ENCODE measurements at places on chromosomes 2 and 18.

GRCh38 chr2:152200101-152200500 lies 24.5 kb upstream of the STAM2 start:
- DNase-seq = no peak

DNA sequence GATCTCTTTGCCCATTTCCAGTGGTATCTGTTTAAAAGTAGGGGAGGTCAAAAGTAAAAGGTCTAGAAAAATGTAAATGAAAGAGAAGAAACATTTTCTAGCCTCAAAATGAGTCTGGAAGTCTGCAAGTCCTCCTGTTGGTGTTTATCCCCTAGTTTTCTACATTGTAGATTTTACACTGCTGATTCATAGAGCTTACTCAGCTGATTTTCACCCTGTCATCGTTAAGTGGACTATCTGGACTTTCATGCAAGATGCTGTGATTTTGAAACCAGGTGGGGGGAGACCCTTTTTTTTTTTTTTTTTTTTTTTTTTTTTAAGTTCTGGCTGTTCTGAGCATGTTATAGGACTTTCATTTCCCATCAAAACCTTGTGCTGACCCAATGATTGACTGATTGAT lies 10.3 kb downstream of the HOXD3 start:
- no peak for DNase-seq

DNA sequence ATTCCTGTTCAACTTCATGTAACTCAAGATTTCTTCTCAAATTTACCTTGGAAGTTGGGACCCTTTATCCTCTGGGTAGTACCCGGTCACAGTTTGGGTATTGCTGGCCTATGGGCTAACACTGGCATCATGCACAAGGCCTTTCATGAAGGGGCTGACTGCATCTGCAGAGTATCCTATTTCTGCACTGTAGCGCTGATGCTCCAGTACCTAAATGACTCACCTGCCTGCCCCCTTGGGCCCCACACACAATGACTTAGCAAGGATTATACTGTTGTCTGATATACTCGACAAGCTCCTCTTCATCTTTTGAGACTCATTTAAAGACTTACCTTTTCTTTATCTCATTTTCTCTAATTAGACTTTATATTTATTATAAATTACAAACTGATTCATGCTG lies 39.9 kb downstream of the DNAH6 start:
- DNase-seq = no peak

GRCh38 chr2:135997380-135997779 lies 12.0 kb upstream of the DARS1 start:
- peak; percentile 46 for DNase-seq

DNA sequence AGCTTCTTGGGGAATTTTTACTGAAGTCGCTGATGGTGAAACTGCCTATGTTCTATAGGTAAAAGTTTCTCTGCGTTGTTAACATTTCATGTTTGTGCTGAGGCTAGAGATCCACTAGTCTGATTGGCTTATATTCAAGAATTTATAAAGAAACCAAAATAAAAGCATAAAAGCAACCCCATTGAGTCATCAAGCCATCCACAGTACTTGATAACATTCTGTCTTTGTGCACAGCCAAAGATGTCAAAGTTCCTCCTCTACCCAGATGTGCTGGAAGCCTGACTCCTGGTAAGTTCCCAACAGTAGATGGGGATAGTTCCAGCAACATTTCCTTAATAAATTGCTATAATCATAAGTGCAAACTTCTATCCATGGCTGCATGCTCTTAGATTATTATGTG lies 107.8 kb downstream of the TANC1 start:
- DNase-seq = no peak

DNA sequence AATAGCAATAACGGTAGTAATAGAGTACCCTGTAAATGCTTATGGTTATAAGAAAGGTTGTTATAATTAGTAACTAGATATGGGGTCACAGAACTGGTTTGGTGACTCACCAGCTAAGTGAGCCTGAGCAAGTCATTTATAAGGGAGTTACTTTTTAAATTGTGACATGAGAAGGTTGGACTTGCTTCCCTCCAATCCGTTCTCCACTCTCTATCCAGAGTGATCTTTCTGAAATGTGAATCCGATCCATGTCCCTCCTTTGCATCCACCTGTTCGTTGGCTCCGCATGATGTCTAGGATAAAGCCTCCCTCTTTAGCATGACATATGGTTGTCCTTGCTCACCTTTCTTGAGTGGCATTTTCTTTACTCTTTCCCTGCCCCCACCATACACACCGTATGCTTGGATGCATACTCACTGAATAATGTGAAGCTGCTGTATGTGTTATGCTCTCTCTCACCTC lies 83.1 kb downstream of the CDC42EP3 start:
- DNase-seq = no peak

- no peak for DNase-seq
Measured at GRCh38 chr2:145159676-145160075, 639.8 kb upstream of the ZEB2 start.

DNA sequence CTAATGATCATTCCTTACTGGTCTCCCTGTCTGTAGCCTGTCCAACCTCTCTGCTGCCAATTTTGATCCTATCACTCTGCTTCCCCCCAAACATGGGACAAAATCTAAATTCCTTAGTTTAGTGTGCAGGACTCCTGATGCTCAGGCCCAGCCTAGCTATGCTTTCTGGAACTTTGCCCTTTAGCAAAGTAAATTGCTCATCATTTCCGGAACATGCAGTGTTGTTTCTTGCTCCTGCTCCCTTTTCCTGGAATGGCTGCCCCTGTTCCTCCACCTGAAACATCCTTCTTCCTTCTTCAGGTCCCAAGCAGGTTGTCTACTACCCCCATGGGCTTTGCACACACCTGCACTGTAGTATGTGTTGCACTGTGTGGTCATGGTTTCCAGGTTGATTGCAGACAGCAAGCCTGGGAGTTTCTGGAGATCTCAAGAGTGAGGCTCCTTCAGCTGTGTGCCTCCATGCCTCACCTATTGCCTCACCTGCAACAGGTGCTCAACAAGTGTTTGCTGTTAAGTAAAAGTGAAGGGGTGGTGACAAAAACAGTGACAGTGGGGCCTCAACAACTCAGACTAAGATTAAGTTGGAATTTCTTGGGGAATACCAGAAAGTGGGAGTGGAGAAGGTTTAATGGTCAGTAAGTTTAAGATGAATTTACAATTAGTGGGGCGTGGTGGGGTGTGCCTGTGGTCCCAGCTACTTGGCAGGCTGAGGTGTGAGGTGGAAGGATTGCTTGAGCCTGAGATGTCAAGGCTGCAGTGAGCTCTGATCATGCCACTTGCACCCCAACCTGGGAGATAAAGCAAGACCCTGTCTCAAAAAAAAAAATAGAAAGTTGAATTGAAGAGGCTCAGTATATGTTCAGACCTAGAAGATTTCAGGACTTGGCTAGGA lies 120.0 kb downstream of the DNAH6 start:
- no peak for DNase-seq

GRCh38 chr2:75482398-75482797 lies 78.3 kb downstream of the EVA1A start:
- no peak for DNase-seq

DNA sequence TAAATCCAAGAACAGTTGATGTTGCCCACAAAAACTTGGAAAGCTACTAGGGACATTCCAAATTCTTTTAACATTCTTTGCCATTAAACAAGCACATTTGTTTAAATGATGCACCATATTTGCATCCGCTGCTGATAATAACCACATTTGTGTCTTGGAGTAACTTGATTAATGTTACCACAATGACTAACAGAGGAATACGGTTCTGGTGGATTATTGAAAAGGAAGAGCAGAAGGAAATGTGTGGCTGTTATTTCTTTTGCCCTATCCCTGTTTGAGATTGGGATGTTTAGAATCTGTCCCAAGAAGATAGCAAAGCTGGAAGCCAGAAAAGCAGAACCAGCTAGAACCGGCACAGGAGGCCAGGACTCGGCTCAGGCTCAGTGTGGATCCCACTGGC lies 39.2 kb upstream of the RASGRP3 start:
- no peak for DNase-seq

- peak; percentile 64 for DNase-seq
Measured at GRCh38 chr2:96267159-96267971, 1.3 kb downstream of the CIAO1 start.

GRCh38 chr18:64384101-64384500 lies 235.2 kb upstream of the LINC00305 start:
- DNase-seq = no peak

DNA sequence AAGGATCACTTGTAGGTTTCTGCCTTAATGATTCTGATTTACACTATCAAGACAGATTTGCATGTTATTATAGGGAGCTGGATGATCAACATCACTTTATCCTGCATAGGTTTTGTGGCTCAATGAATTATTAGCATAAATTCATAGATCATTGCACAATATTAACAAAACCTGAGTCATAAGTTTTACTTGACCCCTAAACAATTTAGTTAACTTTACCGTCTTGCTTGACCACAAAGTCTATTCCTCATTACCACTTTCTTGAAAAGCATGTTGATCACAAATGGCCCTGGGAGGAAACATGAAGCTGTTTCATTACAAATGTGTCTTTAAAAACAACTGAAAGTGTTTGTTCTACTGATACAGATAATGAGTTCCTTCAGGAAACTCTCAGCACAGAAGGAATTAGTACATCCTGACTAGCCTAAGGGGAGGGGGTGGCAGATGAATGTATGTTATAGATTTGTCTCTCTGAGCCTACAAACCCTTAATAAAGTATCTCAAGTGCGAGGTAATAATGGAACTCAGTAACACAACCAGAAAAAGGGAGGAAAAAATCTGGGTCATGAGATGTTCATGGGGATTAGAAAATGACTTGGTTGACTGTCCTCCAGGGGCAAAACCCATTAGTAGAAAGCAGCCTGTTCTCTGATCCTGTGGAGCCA lies 303.4 kb downstream of the PIK3C3 start:
- no peak for DNase-seq

GRCh38 chr2:112692495-112692911 lies 28.3 kb upstream of the NT5DC4 start:
- DNase-seq = peak; percentile 68

GRCh38 chr2:21727101-21727500 lies 603.3 kb downstream of the TDRD15 start:
- DNase-seq = no peak

GRCh38 chr2:211328126-211328525 lies 771.7 kb downstream of the CPS1 start:
- DNase-seq = no peak

DNA sequence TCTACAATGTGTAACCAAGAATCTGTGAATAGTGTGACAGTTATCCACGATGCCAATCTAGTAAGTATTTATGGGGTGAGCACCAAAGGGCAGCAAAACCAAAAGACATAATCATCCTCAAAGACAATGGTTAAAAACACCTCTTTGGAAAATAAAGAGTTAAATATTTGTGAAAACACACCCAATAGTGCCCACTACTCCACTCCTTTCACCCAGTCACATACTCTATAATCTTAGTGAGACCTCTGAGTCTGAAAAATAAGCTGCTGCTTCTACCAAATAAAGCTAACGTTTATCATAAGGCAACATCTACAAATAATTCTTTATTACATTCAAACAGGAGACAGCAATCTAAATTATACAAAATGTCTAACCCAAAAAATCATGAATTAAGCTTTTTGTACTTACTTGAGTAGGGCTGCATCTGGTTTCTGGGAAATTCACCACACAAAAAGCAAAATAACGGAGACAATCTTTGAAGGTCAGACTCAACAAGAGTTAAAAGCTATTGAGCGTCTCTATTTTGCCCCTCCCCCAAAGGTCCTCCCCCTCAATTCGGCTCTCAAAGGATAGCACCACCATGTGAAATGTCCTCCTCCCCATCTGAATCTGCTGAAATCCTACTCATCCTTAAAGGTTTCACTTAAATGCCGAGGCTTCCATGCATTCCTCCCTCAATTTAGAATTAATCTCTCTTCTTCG lies 2.0 kb downstream of the RAPH1 start:
- DNase-seq = no peak

- no peak for DNase-seq
Measured at GRCh38 chr2:39215545-39215944, 28.2 kb downstream of the CDKL4 start.

DNA sequence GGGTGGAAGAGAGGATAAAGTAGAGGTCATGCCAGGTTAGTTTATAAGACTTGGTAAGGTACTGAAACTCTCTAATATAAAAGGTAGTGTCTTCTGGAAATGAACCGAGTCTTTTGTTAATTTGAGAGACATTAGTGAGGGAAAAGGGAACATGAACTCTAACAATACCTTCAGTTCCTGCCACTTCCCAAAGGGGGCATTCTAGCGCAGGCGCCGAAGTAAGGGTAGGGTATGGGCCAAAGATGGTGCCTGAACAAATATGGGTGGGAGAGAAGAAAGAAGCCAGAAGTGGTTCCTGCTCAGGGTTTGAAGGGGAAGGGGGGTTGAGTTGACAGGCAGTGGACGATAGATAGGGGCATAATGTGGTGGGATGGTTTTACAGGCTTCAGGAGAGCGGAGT lies 10.1 kb upstream of the REG1B start:
- DNase-seq = no peak
